ENCODE measurements at places on chromosomes 1 and 21.
A peak's percentile ranks its signal among the peaks of the same experiment; 100 is the strongest.

- no peak for DNase-seq
These were observed 68.3 kb downstream of the SSBP3 start for GRCh38 chr1:54337928-54338327.

DNA sequence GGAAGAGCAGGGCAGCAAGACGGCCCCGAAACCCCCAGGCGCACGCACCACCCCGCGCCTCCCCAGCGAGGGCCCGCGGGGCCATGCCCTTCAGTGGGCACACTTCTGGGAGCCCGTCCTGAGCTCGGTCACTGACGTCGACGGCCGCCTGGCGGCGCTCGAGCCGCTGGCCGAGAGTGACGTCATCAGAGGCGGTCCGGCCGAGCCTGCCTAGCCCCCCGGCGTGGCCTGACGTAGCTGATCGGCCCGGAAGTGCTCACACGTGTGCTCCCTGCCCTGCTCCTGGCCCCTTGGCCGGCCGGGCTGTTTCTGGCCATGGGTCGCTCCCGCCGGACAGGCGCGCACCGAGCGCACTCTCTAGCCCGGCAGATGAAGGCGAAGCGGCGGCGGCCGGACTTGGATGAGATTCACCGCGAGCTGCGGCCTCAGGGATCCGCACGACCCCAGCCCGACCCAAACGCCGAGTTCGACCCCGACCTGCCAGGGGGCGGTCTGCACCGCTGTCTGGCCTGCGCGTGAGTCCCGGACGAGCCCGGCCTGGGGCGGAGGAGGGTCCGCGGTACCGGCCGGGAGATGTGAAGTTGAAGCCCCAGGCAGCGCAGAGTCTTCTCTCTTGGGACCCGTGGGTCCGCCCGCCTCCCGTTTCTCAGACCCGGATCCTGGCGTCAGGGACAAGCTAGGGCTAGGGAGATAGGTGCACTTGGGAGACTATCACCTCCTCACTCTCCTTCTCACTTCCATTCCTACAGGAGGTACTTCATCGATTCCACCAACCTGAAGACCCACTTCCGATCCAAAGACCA, at the start of gene ZNF593:
Gene ZNF593, plus strand, starts transcription at position 240 of the 803 bp plus-strand sequence. Its CDS starts 76 bp downstream, at position 316.
- DNase-seq, result peak; percentile 95

DNA sequence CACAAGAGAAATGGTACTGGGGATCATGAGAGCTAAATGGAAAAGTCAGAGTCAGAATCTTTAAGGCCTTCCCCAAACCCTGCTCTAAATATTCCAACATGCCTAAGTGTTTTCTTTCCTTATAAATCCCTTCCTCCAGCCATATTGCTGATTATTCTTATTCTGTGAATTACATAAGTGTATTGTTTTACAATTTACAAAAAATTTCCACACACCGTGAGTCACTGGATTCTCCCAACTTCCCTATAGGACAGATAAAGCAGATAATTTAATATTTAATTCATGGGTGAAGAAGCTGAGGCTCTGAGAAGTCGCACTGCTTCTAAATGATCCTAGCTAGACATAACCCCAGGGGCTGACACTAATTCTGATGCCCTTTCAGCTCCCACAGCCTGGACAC, 243.3 kb upstream of the JUN start:
- DNase-seq, result no peak

DNA sequence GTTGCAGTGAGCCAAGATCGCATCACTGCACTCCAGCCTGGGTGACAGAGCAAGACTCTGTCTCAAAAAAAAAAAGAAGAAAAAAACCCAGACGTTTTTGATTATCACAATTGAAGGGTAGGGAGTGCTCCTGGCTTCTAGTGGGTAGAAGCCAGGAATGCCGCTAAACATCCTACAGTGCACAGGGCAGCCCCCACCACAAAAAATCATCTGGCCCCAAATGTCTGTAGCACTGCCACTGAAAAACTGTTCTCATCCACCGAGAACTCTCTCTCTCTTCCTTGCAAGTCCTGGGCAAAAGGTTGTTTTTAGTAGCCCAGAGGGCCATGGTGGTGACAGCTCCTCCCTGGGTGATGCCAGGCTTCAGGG, 35.6 kb upstream of the GPR157 start:
- DNase-seq, result no peak

- no peak for DNase-seq
These were observed 31.9 kb downstream of the NFYC start for GRCh38 chr1:40723196-40723955.

GRCh38 chr1:3491291-3492246, 37.1 kb downstream of the ARHGEF16 start:
- peak; percentile 78 for DNase-seq

DNA sequence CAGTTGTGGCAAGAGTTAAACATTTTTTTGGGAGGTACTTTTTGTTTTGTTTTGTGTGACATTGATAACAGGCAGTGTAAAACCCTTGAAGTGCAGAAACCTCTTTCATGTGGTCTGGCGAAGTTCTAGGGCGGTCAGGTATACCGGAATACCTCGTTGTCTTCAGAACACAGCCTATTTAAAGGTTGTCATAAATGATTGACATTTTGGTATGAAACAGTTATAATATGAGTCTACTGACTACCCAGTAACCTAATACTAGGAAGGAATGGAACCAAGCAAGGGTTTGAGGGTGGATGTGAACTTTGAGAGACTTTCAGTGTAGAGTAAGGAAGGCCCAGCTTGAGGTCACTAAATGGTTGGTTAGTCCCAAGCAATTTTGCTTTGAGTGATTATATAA, 40.5 kb downstream of the PATJ start:
- no peak for DNase-seq

DNA sequence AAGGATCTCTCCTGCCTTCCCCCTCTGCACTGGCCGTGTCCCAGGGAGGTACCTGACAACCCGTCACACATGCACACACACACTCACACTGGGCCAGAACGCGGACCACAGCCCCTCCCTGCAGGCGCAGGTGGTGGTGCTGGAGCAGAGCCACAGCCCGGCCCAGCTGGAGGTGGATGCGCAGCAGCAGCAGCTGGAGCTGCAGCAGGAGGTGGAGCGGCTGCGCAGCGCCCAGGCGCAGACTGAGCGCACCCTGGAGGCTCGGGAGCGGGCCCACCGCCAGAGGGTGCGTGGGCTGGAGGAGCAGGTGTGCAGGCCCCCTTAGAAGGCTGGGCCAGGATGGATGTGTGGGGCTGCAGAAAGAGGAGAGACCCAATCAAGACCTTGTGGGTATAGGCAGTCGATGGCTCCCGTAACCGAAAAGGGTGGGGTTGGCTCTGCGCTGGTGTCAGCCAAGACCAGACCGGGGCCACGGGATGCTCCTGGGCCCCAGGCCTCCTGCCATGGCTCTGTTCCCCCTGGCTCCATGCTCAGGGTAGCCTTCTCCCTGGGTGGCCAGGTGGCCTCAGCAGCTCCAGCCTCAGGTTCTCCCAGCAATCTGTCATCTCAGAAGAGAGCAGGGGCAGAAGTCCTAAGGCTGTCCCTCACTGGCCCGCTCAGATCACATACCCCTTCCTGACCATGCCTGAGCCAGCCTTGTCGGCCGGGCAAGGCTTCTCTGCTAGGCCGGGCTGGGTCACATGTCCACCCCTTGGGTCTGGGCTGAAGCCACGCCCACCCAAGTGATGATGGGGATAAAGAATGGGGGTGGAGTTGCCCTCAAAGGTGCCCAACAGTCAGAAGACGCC, 8.9 kb downstream of the MFAP2 start:
- DNase-seq, result no peak

GRCh38 chr1:7541629-7542028, 229.5 kb upstream of the VAMP3 start:
- DNase-seq, result no peak

- no peak for DNase-seq
These were observed 38.8 kb downstream of the TMEM53 start for GRCh38 chr1:44635439-44635838.

DNA sequence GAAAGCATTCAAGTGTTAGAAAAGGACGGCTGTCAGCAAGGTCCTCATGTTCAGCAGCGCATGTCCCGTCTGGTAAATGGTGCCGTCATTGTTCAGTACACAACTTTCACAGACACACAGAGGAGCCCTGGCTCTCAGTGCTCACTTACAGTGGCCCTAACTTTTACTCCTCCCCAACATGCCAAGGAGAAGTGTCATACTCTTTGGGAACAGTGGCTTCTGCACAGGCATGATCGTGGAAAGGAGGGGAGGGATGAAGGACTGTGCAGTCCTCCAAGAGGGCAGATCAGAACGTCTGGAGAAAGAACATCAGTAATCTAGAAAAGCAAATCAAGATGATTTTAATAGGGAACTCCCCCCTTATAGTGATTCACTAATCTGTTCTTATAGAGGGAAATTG, 3.8 kb upstream of the GRHL3 start:
- DNase-seq, result no peak

GRCh38 chr1:160428655-160429054, 28.3 kb downstream of the VANGL2 start:
- DNase-seq, result peak; percentile 51

GRCh38 chr1:1881727-1882126, 9.2 kb downstream of the GNB1 start:
- peak; percentile 65 for DNase-seq

- no peak for DNase-seq
These were observed 358.7 kb downstream of the RRAGC start for GRCh38 chr1:38500891-38501290.

- DNase-seq, result no peak
These were observed 33.4 kb downstream of the TLR5 start for GRCh38 chr1:223109581-223110026.

Data from mucosa of descending colon (tissue), 3 donors.